ENCODE measurements at places on chromosomes 7 and 10. TPM values are rescaled to one million over a fixed set of nuclear protein-coding genes. Genes with fewer than 3 reads are reported as not detected.
A peak's percentile ranks its signal among the peaks of the same experiment; 100 is the strongest.

FAM241B gene
- total RNA-seq, result 4.1 TPM

DNA sequence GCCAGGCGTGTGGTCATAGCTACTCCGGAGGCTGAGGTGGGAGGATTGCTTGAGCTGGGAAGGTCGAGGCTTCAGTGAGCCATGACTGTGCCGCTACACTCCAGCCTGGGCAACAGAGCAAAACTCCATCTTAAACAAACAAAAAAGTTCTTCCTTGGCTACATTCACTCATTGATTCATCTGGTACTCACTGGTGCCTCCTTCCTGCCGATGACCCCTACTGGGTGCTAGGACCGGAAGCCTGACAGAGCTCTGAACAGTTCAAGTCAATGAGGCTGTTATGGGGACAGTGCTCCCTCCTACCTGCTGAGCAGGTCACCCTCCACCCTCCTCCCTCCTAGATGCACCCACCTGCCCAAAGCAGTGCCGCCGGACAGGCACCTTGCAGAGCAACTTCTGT lies 4.9 kb downstream of the PCOLCE start:
- DNase-seq, result peak; percentile 62

DNA sequence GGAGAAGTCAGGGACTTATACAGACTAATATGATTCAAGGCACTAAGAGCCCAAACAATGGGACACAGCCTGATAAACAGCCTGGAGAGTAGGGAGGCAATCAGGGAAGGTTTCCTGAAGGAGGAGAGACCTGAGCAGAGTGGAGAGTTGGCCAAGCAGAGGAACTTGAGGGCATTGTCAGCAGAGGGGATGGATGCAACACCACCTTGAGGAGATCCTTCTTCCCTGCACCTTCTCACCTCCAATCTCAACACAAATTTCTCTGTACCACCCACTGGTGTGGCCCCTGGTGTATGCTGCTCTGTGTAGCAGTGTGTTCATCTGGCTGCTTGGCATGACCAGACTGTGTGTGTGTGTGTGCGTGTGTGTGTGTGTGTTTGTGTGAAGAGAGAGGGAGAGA lies 146.2 kb downstream of the WDR11 start:
- no peak for DNase-seq

TDRD1 gene
- total RNA-seq, result not detected

DNA sequence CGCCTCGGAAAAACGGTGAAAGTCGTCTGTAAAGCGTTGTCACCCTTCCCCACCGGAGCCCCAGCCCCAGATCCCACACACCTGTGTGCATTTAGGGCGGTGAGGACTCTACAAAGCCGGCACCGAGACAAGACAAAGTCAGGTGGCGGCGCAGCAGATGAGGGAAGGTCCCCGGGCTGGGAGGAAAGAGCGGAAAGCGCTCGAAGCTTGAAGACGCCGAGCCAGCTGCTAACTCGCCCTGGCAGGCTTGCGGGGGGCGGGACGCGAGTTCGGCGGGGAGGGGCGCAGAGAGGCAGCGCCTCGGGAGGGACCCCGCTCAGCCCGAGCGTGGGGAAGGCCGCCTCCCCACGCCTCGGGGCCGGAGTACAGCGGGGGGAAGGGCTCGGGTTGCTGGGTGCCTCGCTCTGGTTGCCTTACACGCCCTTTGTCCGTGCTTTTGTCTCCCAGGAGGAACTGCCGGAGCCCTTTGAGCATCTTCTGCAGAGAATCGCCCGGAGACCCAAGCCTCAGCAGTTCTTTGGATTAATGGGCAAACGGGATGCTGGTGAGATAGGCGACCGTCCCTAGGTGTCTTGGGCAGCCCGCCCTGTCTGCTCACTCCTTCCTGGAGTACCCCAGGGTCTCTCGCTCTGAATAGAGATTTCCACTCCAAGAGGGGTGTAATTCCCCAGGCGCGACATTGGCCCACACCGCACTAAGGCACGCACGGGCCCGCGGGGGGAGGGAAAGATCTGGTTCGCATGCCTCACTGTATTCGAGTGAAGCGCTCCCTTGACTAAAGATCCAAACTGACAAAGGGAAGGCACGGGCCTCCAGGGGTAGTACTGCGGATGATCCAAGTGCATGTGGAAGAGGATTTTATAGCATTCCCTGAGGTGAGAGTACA lies 1.6 kb downstream of the TAC1 start:
- no peak for DNase-seq

- DNase-seq, result no peak
Measured at GRCh38 chr10:58070956-58071355, 196.7 kb downstream of the IPMK start.

HK1 gene
- 132 TPM for total RNA-seq

DNA sequence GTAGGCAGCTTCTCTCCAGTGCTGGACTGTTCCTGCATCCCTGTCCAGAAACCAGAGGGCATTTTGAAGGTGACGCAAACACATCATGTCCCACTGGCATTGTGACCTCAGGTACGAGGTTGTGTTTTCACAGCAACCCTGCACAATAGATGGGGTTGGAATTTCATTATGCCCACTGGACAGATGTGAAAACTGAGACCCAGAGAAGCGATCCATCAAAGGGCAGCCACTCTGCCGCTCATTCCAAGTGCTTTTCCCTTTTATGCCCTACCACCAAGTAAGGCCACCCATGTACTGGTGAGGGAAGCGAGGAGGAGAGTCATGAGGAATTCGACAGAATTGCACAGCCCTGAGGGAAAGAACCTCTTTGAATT lies 63.3 kb downstream of the CALML3 start:
- DNase-seq, result no peak

- peak; percentile 51 for DNase-seq
Measured at GRCh38 chr7:77351539-77352004, 64.6 kb downstream of the GSAP start.

TPST1 gene
- total RNA-seq, result 46.4 TPM

HOXA4 gene
- 1.3 TPM for total RNA-seq

DNA2 gene
- 12.2 TPM for total RNA-seq

DNA sequence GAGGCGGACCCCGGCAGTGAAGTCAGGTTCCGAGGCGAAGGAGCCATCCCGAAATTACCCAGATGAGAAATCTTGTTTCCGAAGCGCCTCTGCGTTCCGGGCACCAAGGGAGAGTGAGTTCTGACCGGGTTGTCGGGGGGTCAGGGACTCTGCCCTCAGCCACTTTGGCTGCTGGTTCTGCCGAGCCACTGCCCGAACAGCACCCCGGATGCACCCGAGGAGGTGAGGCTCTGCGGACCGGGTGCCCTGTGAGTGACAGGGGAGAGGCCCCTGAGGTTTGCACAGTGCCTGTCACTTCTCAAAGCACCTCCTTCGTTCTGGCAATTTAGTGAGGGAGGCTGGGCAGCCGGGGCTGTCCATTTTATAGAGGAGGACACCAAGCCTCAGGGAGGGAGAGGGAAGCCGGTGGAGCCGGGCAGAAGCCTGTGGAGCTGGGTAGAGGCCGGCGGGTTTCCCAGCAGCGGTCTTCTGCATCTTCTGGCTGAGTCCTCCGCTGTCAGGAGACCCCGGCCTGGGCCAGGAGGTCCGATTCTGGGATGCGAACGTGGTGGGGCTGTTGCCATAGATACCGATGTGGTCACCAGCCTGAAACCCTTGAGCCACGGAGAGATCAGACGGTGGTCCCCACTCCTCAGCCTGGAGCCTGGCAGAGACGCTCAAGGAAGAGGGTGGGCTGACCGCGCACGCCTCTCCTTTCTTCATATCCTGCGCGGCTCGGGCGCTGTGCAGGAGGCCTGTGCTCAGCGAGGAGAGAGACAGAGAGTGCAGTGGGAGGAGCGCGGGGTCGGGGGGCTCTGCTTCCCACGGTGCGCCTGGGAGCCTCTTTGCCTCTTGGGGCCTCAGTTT lies 18.9 kb upstream of the SHH start:
- DNase-seq, result no peak

MAGI2 gene
- 0.84 TPM for total RNA-seq

DNA sequence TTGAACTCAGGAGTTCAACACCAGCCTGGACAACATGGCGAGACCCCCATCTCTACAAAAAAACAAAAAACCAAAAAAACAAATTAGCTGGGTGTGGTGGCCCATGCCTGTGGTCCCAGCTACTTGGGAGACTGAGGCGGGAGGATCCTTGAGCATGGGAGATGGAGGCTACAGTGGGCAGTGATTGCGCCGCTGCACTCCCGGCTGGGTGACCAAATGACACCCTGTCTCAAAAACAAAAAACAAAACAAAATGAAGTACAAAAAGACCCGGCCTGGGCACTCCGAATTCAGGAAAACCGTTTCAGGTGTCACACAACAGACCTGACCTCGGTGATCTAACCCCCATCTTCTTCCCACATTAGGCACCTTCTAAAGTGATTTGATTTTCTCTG lies 65.5 kb downstream of the INSIG1 start:
- no peak for DNase-seq

GRCh38 chr7:20980232-20980631 lies 193.5 kb upstream of the SP8 start:
- no peak for DNase-seq

GRCh38 chr10:100067466-100067865 lies 14.2 kb downstream of the CPN1 start:
- DNase-seq, result no peak

- DNase-seq, result no peak
Measured at GRCh38 chr7:27822245-27822644, 82.3 kb downstream of the TAX1BP1 start.

DNA sequence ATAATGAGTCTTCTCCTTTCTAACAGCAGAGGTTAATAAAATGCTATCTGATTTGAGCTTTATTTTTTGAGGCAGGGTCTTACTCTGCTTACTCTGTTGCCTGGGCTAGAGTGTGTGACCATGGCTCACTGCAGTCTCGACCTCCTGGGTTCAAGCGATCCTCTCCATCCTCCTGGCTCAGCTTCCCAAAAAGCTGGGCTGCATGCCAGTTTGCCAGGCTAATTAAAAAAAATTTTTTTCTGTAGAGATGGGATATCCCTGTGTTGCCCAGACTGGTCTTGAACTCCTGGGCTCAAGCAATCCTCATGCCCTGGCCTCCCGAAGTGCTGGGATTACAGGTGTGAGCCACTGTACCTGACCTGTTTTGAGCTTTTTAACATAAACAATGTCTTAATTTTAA lies 56.7 kb downstream of the SCD start:
- no peak for DNase-seq

DNA sequence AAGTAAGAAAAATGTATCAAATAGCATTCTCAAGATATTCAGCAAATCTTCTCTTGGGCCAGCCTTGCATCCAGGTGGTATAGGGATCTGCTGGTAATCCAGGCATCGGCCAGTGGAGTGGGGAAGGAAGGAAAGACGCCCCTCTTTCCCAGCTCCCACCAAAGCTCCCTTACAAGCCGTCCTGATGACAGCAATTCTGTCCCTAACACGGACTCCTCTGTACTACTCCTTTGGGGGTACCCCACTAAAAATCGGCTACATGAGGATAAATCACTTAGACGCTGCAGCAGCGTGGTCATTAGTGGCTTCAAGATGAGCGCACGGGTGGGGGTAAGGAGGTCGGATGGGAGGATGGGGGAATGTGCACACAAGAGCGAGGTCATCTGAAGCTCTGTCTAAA lies 24.7 kb upstream of the NUB1 start:
- DNase-seq, result no peak

DNA sequence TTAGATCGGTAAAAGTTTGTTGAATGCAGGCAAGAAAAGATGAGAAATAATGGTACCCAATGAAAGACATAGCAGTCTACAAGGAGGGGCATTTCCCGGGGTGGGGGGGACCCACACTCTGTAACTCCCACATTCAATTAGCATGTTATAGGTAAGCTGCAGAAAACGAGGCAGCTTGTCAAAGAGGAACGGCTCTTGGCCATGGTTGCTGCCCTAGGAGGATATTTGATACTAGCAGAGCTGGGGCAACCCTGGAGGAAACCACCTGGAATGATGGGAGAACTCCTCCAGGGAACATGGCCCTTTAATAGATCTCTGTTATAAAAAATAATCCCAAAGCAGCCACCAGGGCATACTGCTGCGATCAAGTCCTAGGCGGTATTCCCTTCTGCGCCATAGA lies 98.5 kb downstream of the EGFR start:
- no peak for DNase-seq
